ENCODE measurements at places on chromosomes 5 and 9. TPM values are rescaled to one million over a fixed set of nuclear protein-coding genes. Genes with fewer than 3 reads are reported as not detected.

RNF20 gene
- 35.5 TPM for total RNA-seq

NAIP gene
- 2.0 TPM for total RNA-seq

SLC36A2 gene
- not detected for total RNA-seq

NCS1 gene
- 60.0 TPM for total RNA-seq

KIF20A gene
- total RNA-seq: 8.8 TPM

ENTPD2 gene
- total RNA-seq: not detected

CTSV gene
- 0.37 TPM for total RNA-seq

PSMB7 gene
- 214 TPM for total RNA-seq

SHOC1 gene
- total RNA-seq: under 0.01 TPM

ITK gene
- total RNA-seq: under 0.01 TPM

BHMT2 gene
- 3.4 TPM for total RNA-seq

LECT2 gene
- total RNA-seq: not detected

PCDHAC1 gene
- total RNA-seq: 0.18 TPM

TNFSF8 gene
- total RNA-seq: not detected

FBP1 gene
- total RNA-seq: not detected

ITGA1 gene
- 40.2 TPM for total RNA-seq
